ENCODE measurements at places on chromosomes 5 and 9.

DNA sequence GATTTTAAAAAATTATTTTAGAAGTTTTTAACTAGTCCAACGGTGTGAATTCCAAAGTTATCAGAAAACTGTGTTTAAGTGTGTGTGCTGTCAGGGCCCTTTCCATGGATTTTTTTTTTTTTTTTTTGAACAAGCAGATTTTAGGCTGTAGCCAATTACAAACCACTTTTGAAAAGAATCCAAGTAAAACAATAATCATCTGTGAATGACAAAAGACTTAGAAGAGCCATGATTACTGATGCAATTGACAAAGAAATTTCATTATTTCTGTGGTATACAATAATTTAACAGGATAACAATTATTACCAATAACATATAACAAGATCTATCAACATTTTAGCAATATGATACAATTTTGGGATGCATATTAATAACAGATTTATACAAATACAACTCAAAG, 16.2 kb upstream of the PAIP1 start:
- no peak for DNase-seq

DNA sequence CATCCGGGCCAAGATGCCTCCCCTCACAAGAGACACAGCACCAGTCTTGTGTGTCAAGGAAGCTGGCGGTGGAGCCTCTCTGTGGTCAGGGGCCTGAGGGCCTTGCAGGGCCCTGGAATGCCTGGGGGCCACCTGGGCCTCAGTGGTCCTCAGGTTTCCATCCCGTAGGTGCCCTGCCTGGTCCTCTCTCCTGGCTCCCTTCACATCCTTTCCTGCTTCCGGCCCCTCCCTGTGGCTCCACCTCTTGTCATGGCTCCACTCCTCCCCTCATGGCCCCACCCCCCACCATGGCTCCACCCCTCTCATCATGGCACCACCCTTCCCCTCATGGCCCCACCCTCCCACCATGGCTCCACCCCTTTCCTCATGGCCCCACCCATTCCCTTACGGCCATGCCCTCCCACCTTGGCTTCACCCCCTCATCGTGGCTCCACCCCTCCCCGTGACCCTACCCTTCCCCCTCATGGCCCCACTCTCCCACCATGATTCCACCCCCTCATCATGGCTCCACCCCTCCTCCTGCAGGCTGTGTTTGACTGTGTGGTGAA, 175.8 kb downstream of the CACNA1B start:
- DNase-seq: no peak

GRCh38 chr5:172411484-172412072, 42.7 kb downstream of the SH3PXD2B start:
- no peak for DNase-seq

DNA sequence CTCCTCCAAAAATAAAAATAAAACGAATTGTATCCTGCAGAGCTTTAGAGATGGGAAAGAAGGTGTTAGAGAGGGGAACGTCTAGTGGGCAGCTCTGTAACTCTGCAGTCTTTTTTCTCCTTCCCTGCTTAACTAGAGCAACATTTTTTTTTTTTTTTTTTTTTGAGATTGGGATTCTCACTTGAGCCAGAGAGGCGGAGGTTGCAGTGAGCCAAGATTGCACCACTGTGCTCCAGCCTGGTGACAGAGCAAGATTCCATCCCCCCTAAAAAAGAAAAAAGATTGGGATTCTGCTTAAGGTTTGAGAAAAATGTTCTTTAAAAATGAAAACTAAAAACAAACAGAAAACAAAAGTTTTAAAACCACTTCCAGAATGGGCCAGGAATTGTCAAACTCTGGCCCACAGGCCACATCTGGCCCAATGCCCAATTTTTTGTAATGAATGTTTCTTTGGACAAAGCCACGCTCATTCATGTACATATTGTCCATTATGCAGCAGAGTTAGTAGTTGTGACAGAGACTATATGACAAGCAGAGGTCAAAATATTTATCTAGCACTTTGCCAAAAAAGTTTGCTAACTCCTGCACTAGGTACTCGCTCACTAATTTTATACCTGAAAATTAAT, 98.5 kb downstream of the ZCCHC7 start:
- DNase-seq: no peak

DNA sequence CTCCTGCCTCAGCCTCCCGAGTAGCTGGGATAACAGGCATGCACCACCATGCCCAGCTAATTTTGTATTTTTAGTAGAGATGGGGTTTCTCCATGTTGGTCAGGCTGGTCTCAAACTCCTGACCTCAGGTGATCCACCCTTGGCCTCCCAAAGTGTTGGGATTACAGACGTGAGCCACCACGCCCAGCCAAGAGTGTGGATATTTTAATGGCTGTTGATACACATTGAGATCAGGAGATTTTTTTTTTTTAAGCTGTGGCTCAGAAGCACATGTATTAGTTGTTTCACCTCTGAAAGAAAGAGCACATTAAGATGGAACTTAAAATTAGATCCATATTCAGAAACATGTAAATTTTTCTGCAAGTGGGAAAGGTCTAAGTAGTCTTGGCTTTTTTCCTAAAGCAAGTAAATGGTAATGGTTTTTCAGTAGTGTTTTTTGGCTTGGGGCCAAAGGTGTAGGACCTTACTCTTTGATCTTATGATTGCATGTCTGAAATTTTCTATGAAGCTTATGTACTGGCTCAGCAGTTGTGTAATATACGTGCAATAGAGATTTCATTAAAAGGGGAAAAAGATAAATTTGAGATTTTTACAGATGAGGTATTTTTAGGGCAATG, 9.9 kb downstream of the RBM27 start:
- no peak for DNase-seq

GRCh38 chr5:318341-318897, 3.1 kb upstream of the AHRR start:
- no peak for DNase-seq

DNA sequence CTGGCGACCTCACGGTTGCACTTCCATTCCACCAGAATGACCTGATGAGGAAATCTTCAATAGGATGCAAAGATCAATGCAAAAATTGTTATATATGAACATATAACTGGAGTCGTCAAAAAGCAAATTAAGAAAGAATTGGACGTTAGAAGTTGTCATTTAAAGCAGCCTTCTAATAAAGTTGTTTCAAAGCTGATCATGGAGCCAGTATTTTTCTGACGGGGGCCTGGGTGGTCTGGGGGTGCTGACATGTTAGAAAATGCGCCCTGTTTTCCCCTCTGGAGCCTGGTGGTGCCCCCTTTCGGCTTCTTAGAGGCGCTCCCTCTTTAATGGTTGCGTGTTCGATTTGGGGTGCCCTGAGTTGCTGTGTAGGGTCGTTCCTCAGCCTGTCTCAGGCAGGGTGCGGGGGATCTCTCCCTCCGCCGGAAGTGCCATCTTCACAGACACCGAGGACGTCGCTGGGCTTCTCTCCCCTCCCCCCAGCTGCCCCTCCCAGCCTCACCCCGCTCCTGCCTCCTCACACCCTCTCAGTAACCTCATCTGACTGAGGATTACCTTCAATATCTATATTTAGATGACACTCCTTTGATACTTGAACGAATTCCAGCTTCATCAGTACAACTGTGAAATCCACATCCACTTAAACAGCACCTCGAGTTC, 18.3 kb downstream of the PTGES2 start:
- no peak for DNase-seq

- DNase-seq: no peak
Measured at GRCh38 chr5:150006318-150006717, 5.8 kb downstream of the HMGXB3 start.

- peak; percentile 70 for DNase-seq
Measured at GRCh38 chr9:126704892-126705766, 91.4 kb downstream of the LMX1B start.

- DNase-seq: no peak
Measured at GRCh38 chr9:101566904-101567724, 27.7 kb downstream of the PPP3R2 start.

DNA sequence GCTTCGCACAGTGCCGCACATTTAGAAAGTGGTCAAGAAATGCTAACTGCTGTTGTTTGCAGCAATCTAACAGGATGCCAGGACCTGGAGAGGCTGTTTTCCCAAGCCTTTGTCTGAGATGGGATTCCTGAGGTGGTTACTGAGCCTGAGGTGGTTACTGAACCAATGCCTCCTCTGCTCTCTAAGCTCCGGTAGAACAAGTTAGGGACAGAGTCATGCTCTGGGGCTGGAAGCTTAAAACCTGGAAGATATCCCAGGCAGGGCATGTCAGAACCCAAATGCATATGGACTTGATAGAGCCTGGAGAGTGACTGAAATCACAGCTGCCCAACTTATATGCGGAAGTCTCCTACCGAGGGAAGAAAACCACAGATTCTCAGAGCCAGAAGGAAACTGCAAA, 46.5 kb upstream of the FAT2 start:
- no peak for DNase-seq

DNA sequence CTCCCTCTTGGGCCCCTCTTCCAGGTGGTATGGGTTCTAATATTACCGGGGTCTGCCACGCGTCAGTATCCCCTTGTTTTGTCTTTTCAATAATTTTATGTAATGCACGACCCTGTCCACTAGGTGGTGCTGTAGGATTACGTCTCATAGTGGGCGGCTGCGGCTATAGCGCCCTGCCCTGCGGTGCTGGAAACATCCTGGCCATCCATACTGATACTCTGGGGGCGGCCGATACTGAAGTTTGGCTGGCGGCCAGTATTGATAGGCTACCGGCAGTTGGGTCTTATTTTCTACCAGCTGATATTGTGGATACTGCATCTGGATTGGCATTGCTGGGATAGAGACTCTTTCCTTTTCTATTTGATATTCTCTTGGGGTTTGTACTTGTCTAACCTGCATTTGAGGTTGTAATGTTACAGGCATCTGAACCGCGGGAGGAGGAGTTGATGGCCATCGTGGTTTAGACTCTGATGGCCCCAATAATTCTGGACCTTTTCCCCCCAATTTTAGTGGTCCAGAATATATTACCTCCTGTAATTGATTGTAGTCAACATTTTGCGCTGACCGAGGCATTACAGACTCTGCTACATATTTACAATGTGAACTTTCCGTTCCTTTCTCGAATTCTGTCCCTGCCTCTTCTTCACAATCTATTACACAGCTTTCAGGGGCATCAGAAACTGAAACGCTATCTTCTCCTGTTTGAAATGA, 3.3 kb upstream of the TMEM141 start:
- peak; percentile 50 for DNase-seq

DNA sequence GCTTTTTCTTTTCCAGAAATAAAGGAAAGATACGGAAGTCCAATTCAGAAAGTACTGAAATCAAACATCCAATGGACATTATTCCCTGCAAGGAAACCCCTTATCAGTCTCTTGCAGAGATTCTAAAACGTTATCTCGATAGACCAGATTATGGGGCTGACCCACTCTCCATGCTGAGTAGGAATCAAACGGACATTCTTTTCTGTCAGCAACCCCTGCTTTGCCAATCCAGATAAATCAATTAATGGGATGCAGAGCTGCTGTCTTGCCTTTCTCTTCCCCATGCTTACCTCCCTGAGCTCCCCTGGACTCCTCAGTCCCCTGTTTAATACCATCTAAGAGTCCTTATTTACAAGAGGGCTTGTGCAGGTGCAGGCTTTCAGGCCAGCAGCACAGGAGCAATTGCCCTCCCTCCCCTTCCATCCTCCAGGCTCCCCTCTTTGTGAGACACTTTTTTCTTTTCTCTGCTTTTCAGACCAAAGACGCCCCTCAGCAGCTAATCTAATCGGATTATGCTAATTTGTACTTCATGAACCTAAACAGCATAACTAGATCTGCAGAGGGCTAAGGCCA, 14.2 kb downstream of the TAL2 start:
- DNase-seq: no peak

GRCh38 chr5:133870661-133871060, 97.8 kb downstream of the C5orf15 start:
- no peak for DNase-seq

DNA sequence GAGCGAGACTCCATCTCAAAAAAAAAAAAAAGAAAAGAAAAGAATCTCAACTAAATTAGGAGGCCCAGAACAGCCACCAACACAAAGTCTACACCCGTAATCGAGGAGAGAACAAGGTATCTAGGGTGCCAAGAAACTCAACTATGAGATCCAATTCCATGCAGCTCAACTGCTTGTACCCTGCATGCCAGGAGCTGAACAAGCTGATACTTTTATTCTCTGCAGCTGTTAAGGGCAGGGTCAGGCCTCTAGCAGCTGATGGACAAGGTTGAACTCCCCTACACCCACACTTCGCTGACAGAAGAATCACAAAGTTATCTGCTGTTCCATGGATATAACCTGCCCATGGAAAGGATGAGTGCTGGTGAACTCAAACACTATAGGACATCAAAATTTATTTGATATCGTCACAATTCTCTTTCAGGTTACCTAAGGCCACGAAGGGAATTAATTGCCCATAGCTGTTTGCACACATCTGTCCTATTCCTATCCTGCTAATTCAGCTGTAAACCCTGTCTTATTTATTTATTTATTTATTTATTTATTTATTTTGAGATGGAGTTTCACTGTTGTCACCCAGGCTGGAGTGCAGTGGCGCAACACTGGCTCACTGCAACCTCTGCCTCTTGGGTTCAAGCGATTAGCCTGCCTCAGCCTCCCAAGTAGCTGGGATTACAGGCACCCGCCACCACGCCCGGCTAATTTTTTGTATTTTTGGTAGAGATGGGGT, 20.7 kb downstream of the UBAP2 start:
- no peak for DNase-seq

GRCh38 chr9:38619556-38620447, 594 bp downstream of the ANKRD18A start:
- DNase-seq: no peak

GRCh38 chr9:6328103-6328502, at the start of gene TPD52L3:
TPD52L3 (plus strand) TSS chr9:6328375; CDS start chr9:6328596, 221 bp downstream.
- DNase-seq: no peak

DNA sequence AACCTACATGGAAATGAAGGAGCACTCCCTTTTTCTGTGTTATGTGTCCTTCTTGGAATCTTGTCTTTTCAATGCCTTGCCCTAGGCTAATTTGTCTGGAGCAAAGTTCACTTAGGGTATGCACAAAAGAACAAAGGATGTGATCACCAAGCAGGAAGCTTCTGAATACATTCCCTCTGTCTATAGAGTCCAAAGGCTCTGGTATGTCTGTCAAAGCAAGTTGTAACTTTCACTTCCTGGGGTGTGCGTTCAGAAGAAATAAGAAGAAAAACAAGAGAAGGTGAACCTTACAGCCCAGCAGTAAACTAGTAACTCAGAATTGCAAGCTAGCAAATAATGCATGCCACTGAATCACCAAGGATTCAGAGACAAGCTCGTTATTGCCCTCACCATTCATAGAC, 31.7 kb upstream of the CDH6 start:
- no peak for DNase-seq

- no peak for DNase-seq
Measured at GRCh38 chr5:33306758-33307157, 134.0 kb upstream of the TARS1 start.

Data from activated CD8-positive, alpha-beta memory T cell treated with anti-CD3 and anti-CD28 coated beads for 4 hours (primary cell).